ENCODE measurements at places on chromosomes 2 and 18. TPM values are rescaled to one million over a fixed set of nuclear protein-coding genes. Genes with fewer than 3 reads are reported as not detected.

TSPYL6 gene
- not detected for total RNA-seq

SETBP1 gene
- total RNA-seq = 1.6 TPM

CCL20 gene
- 2.3 TPM for total RNA-seq

LINC00305 gene
- total RNA-seq = not detected

FEV gene
- not detected for total RNA-seq

SERPINB13 gene
- not detected for total RNA-seq

NTSR2 gene
- not detected for total RNA-seq

FTCDNL1 gene
- 0.75 TPM for total RNA-seq

MYO7B gene
- total RNA-seq = 0.13 TPM

- no peak for DNase-seq
These were observed 4.8 kb downstream of the MTA3 start for GRCh38 chr2:42573256-42573655.

DNA sequence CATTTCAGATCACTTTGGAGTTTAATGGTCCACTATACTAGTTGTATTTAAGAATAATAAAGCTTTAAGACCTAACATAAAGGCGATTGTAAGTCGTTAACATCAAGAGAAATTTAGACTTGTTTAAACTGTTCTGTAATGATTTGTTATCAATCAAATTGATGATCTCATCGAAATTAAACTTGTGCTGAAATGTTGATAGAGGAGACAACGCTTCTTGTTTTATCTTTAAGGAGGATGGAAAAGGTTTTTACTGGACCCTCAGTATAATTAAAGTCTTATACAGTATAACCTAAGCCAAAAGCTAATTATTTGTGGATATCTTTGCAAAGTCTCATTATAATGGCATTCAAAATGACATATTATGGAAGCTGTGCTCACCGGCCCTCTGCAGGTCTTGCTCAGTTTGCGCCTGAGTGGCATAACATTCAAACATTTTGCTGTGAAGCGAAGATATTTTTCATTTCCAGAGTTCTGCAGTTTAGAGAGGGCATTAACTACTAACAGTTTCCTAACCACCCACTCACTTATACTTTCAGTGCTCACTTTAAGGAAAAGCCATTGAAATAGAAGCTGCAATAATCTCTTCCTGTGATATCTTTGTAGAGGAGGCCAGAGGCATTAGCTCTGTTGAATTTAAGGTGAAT lies 1.4 kb upstream of the SERTAD2 start:
- peak; percentile 51 for DNase-seq

GRCh38 chr2:192016265-192016664 lies 169.4 kb upstream of the CAVIN2 start:
- DNase-seq = peak; percentile 86

GRCh38 chr2:120044336-120044735 lies 31.5 kb downstream of the EPB41L5 start:
- DNase-seq = no peak

DNA sequence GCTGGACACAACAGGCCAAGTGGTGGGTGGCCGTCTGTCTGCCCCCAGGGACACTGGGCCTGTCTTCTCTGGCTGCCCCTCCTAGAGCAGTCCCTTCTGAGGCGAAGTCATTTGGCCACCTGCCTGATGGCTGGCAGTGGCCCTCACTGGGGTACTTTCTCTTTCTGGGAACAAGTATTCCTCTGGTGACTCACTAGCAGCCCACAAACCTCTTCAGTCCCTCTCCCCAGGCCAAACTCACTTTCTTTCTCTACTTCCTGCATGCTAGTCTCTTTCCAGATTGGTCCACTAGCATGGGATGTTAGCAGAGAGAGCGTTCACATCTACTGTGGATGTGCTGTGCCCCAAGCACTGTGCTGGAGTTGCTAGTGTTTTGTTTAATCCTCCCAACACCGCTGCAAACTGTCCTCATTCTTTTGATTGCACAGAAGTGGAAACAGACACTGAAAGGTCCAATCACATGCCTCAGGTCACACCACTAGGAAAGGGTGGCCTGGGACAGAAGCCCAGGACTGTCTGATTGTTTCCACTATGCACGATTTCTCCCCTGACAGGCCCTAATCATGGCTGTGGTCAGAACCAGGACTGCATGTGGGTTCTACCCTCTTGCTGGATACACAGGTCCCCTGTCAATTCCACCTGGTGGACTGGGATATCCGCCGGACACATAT lies 5.2 kb downstream of the DYSF start:
- peak; percentile 75 for DNase-seq

DNA sequence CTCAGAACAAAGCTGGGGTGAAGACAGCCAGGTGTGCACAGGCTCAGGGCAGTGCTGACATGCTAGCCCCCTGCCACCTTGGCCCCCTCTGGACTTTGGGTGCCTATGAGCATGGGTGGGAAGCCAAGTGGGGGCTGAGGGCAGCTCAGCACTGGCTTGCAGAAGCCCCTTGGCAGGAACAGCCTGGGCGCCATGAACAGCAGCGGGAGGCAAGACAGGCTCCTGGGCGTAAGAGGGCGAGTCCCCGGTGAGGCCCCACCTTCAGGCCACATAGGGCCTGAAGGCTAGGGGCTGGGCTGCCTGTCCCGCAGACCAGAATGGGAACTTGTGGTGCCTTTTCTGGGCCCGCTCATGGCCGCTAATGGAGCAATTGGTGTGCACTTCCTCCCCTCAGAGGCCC lies 47.0 kb upstream of the COX7A2L start:
- no peak for DNase-seq

DNA sequence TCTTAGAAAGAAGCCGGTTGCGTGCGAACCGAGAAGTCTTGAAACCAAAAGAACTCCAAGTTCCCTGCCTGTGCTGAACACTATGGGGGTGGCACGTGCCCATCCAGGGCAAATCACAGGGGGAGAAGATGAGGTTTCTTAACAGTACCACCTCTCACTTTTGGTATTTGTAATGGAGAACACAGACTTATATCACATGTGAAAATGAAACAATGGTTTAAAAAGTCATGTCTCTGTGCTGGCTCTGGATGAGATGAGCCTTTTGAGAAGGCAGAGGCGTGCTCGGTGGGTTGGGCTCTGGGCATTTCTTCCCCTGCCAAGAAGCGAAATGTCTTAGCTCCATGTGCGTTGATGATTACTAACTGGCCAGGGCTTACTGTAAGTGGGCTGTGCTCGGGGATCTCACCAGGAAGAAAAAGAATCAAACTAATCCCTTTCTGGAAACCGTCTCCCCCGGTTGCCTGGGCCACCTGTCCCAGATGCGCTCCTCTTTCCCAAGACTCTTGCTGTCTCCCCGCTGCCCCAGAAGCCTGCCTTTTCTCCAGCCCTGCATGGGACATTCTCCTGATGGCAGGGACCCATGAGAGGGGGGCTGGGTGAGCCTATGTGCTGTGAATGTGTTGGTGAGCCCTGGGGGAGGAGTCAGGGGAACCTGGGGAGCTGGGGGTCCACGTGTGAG lies 252.9 kb downstream of the PRKCE start:
- DNase-seq = peak; percentile 46

DNA sequence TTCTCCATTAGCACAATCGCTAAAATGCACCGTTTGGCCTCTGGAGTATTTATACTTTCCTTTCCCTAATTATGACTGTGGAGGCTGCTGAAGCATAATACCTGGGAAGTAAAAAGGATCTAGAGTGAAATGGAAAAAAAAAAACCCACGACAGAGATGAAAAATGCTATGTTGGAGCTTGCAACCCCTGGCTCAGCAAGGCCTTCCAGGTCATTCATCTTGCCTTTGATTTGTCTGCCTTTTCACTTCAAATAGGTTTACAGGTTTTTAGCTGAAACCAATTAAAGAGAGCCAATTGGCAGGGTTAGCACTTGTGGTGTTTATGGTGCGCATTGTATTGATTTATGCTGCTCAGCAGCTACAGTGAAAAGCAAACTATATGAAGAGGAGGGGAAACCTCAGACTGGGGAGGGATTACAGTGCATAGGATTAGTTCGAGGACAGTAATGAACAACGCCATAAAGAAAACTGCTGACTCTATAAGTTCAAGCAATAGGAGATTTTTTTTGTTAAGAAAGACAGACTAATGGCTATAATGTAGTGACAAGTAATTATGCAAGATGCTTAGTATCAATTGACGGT lies 347.9 kb downstream of the MEIS1 start:
- no peak for DNase-seq

- DNase-seq = no peak
These were observed 76.2 kb downstream of the DCDC2C start for GRCh38 chr2:3779496-3780049.

- DNase-seq = no peak
These were observed 487.2 kb downstream of the DCDC2C start for GRCh38 chr2:4190548-4190947.

GRCh38 chr2:237210763-237211162 lies 125.1 kb downstream of the COPS8 start:
- no peak for DNase-seq

DNA sequence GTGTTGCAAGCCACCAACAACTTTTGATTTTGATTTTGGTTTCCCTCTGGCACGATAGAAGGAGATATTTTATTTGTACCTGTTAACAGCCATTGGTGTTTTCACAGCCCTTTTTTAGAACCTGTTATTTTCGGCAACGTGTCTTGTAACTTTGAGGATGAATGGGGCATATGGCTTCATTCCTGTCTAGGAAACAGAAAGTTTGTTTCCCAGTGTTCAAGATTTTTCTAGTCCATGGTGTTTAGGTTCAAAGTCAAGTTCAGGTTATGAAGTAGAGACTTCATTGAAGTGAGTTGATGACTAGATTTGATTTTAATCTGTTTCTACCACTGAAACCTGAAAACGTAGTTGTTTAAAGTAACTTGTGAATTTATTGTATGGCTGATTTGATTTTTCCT lies 343 bp downstream of the RASGRP3 start:
- DNase-seq = no peak

GRCh38 chr2:65382776-65383357 lies 49.5 kb downstream of the SPRED2 start:
- peak; percentile 80 for DNase-seq

GRCh38 chr2:241894056-241894641 lies 24.6 kb downstream of the RTP5 start:
- no peak for DNase-seq

- no peak for DNase-seq
These were observed 179.0 kb downstream of the PDE1A start for GRCh38 chr2:182247831-182248230.

DNA sequence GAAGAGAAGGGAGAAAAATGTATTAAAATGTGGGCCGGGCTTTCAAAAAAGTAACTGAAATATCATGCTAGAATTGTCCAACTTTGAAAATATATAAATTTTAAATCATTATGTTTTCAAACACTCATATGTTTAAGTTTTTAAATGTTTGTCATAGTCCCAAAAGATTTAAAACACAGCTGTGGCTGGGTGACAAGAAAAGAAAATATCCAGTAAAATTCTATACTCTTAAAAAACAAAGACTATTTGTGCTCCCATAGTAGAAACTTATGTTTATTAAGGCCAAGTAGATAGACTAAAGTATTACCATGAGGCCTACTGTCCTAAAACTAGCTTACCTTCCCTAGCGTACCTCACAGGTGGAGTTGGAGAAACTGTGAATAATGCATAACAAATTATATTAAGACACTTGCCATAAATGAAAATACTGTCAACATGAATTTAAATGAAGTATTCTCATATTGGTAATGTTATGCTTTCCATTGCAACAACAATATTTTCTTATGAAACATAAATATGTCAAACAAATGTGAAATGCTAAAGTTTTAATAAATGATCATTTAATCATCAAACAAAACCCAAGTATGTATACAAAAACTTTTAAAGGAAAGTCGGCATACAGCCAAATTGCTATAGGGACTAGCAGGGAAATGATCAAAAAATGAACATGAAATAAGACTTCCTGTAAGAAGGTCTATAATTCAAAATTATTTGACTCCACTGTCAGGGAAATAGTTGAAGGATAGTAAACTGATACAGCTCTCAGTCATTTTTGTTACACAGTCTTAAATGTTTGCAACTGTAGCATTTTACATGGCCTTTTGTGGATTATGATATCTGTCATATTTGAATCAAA lies 13.4 kb downstream of the MEIS1 start:
- DNase-seq = no peak

- DNase-seq = no peak
These were observed 77.6 kb upstream of the SEC11C start for GRCh38 chr18:59061914-59062642.

DNA sequence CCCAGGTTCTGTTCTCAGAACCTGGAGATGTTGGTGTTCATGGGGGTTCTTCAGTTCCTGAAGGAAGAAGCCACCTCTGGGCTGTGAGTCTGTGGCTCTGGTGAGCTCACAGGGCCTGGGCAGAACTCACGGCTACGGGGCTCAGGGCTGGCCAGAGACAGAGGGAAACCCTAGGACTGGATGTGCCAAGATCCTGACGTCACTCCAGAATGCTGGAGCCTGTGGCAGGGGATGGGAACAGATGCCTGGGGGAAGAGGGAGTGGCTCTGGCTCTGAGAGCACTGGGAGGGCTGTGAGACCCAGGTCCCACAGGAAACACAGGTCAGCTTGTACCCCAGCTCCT lies at the start of gene OTOF:
TSS of gene OTOF (minus strand) at position 214 of the 343 bp plus-strand sequence.
- peak; percentile 72 for DNase-seq

GRCh38 chr2:182715121-182715891 lies 751 bp upstream of the DNAJC10 start:
- DNase-seq = peak; percentile 8

GRCh38 chr18:25648716-25649260 lies 296.8 kb upstream of the ZNF521 start:
- DNase-seq = peak; percentile 89

- DNase-seq = no peak
These were observed 75.5 kb downstream of the SNTG2 start for GRCh38 chr2:1026141-1026540.

DNA sequence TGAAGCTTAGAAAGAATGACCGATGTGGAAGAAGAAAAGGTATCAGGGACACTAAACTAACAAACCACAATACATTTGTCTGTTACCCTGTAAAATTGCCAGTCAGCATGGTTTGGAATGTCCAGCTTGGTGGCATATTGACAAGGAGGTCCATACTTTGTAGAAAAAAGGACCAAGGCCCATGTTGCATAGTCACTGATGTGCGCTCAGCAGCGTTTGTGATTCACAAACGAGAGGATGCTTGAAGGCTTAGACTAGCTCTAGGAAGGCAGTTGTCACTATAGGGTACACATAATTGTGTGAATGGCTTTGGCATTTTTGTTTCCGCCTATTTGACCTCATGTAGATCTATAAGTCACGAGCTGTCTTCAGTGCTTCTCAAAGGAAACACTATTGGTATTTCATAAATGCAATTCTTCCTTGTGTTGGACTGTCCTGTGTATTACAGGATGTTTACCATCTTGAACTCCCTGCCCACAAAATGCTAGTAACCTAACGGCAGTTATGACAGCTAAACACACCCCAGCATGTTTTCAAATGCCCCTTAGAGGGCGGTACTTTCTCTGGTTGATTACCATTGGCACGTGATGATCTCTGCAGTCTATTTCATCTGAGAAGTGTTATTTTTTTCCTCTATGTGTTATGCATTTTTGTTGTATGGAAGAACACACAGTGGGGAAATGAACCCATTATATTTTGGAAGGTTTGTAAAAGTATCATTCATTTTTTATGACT lies 304.2 kb downstream of the CYRIA start:
- no peak for DNase-seq

GRCh38 chr2:167749016-167749415 lies 498.4 kb downstream of the STK39 start:
- DNase-seq = no peak

- DNase-seq = no peak
These were observed 15.2 kb downstream of the LANCL1 start for GRCh38 chr2:210461401-210461800.
